CD4-positive, alpha-beta T cell treated with Interferon gamma for 1 hour (primary cell): ENCODE measurements at places on chromosomes 5 and 9.

DNA sequence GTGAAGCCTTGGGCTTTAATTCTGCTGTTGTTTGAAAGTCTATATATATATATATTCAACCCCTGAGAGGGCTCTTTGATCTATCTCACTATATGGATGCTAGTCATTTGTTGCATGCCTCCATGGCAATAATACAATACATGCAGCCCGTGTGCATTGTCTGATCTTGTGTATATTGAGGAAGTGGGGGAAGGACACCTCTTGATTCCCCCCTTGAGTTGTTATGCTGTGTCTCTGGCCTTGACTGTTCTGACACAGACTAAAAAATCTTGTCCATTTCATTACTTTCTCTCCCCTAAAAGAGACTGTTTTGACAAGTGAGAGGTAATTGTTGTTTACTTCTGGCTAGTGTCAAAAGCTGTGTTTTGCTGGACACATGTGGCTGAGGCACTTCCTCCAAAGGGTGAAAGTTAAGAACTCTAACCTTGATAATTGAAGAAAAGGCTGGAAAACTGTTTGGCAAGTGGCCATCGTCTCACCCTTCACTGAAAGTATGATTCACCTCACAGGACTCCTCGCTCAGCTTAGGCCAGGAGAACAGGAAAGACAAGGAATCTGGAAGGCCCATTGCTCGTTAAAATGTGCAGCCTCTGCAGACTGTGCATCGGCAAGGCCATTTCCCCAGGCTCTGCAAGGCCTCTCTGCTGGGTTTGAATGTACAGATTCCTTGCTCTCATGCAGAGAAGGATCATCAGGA is 304.0 kb downstream of the PRELID2 start:
- no peak for DNase-seq

- DNase-seq = no peak
Observed at GRCh38 chr9:17963498-17963897, 384.6 kb downstream of the SH3GL2 start.

GRCh38 chr9:77020413-77021290 is 1.2 kb downstream of the FOXB2 start:
- no peak for DNase-seq

DNA sequence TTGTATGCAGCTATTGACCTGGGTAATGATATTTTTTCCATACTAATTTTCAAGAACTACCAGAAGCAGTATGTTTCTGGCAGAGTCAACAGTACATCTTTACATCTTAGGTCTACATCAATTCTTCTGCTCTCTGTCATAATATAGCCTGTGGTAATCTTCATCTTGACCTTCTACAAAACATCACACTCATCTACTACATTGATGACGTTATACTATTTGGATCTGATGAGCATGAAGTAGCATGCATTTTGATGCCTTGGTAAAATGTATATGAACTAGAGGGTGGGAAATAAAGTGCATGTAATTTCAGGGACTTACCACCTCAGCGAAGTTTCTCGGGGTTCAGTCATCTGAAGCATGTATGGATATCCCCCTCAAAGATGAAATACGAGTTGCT is 629.7 kb upstream of the SGCD start:
- DNase-seq = no peak

- no peak for DNase-seq
Observed at GRCh38 chr9:115671236-115671962, 482.2 kb upstream of the PAPPA start.

- DNase-seq = no peak
Observed at GRCh38 chr5:132497488-132497997, 7.0 kb upstream of the IRF1 start.

GRCh38 chr5:151680944-151681427 is 5.7 kb downstream of the SPARC start:
- no peak for DNase-seq

DNA sequence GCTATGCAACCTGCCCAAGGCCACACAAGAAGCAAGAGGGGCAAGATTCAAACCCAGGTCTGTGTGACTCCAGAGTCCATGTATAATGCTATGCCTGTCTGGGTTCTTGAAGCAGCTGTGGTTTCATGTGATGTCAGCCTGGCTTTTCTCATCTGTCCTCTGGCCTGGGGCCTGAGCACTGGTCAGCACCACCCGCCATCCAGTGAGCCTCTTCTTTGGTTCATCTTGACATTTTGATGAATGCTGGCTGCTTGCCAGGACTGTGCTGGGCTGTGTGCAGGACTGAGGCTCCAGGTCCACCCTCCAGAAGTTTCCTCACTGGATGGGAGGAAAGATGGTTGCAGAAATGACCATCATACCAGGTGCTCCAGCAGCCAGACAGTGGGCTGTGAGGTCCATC is 61.5 kb downstream of the TSTD2 start:
- DNase-seq = no peak

- DNase-seq = no peak
Observed at GRCh38 chr9:87596862-87597261, 99.2 kb downstream of the DAPK1 start.

DNA sequence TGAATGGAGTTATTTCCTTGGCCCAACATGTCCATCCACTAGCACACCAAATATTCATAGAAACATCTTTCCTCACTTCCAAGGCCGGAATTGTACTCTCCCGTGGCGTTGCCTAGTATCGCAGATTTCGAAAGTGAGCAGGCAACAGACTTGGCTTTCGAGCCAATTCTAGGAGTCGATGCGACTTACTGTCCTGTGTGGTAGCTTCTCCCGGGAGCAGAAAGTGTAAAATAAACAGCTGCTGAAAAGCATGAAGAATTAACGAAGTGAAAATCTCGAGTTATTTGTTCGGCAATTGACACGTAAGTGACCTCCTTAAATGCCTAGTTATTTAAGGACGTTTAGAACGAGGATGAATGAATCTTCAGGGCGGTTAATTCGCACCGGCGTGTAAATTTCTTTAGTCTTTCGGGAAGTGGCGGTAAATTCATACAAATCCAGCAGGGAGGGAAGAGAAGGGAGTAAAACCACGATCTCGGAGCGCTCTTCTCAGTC is 449 bp upstream of the PCSK5 start:
- DNase-seq = no peak

GRCh38 chr9:133269537-133270362 is 5.3 kb downstream of the ABO start:
- DNase-seq = no peak

- no peak for DNase-seq
Observed at GRCh38 chr9:81613002-81613812, 76.1 kb downstream of the TLE1 start.

DNA sequence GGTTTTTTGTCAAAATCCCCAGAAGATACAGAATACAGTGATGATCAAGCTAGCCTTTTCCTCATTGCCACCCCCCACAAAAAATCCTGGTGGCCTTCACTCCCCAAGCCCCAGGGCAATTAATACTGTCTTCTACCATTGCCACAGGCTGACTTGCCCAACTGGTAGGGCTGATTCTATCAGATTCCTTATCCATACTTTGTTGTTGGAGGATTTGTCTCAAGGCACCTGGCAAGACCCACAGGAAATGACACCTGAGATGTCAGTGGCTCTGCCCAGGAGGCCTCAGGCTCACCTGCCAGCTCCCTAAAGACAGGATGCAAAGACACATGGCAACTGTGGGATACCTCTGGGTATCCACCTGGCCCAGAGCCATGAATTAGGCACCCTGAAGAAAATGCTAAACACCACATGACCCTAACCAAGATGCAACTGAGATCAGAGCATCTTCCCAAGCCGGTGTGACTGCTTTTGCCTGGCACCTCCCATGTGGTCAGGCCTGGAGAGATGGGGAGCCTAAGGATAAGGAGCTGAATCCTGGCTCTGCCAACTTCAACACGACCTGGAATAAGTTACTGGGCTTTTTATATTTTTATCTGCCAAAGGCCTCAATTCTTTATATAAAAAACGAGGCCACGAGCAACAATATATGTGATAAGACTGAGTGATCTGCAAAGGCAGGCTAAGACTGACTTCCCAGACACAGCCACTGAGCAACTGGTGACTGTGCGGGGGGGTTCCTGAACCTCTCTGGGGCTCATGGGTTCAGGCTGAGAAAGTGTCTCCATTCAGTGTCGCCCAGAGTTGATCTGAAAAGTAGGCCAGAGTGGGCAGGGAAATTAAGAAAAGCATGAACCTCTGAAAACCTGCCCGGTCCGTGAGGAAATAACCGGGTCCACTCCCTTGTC is 944 bp downstream of the ATOX1 start:
- DNase-seq = no peak

- peak; percentile 13 for DNase-seq
Observed at GRCh38 chr9:37036371-37036775, 2.3 kb upstream of the PAX5 start.

GRCh38 chr5:81906086-81906485 is 65.7 kb upstream of the ATG10 start:
- DNase-seq = no peak

GRCh38 chr5:102865510-102866236 is 110.6 kb downstream of the PAM start:
- peak; percentile 13 for DNase-seq

GRCh38 chr9:109507421-109507838 is 9.3 kb upstream of the PTPN3 start:
- DNase-seq = no peak

DNA sequence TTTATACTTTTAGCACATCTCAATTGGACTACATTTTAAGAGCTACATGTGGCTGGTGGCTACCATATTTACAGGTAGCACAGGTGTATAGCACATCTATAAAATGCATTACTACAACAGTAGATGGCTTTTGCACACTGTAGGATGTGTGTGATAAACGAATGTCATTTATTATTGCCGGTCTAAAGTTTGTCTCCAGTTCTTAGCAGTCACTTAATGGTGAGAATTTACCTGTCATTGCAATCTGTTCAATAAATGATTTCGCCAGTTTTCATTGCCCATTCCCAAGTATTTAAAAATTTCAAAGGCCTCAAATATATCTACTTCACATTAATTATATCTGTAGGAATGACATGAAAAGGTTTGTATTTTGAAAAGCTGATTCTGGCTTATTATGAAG is 15.9 kb downstream of the SCAMP1 start:
- DNase-seq = no peak

GRCh38 chr5:78286290-78286689 is 8.2 kb downstream of the AP3B1 start:
- DNase-seq = no peak
